CD4-positive, alpha-beta T cell treated with Interleukin-1 beta for 1 hour (primary cell): ENCODE measurements at places on chromosomes 16 and 17.

GRCh38 chr16:28267356-28267755 lies 25.0 kb upstream of the SBK1 start:
- DNase-seq, result no peak

GRCh38 chr16:66473051-66473571 lies 46.0 kb downstream of the BEAN1 start:
- DNase-seq, result no peak

- DNase-seq, result no peak
Observed at GRCh38 chr17:27912964-27913363, 19.8 kb upstream of the LYRM9 start.

- DNase-seq, result no peak
Observed at GRCh38 chr16:77723108-77723514, 797 bp downstream of the NUDT7 start.

DNA sequence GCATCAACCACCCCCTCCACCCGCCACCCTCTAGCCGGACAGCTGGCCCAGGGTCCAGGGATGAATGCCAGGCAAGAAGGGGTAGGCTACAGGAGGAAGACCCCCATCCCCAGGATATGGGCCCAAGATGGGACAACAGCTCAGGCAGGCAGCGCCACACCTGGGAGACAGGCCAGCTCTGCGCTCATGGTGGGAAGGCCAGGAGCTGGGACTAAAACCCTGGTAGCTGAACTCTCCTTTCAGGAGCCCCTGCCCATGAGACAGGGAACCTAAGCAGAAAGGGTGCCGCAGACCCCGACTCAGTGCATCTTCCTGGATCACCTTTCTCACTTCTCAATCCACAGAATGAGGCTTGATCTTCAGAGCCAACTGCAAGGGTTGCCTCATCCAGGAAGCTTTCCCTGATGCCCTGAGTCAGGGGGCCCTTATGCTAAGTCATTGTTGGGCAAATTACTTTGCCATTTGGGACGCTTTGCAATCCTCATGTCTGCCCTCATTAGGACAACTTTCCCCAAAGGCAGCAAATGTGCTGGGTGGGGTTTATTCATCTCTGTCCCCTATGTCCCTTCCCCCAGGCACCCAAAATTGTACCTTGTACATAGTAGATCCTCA lies 9.0 kb downstream of the ZDHHC1 start:
- DNase-seq, result no peak

DNA sequence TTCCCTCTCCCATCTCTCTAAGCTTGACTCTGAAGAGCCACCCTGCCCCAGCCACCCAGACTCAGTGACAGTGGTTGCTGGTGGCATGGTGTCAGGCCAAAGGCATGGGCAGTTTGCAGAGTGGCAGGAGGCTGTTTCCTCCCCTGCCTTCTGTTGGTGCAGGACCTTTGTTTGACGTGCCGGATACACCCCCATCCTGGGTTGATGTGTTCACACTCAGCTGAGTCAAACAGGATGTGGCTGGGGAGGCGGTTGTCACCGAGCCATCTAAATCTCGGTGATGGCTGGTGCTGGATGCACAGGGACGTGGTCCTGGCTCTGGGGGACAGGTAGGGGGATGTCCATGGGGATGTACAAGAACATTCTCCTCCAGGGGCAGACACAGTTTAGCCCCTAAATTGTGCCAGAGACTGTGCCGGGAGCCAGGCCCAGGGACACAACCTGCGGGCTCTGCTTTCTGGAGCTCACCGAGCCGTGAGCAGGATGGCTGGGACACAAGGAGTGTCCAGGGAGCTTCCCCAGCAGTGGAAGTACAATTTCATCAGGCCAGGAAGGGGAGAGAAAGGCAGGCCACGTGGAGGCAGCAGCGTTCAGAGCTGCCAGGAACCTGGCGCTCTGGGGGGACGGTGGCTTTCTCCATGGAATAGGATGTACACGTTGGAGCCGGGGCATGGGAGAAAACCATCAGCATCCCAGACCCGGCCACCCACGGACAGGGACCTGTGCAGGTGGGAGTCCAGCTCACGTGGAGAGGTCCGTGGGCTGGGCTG lies 264.2 kb downstream of the SEC14L1 start:
- DNase-seq, result peak; percentile 79

DNA sequence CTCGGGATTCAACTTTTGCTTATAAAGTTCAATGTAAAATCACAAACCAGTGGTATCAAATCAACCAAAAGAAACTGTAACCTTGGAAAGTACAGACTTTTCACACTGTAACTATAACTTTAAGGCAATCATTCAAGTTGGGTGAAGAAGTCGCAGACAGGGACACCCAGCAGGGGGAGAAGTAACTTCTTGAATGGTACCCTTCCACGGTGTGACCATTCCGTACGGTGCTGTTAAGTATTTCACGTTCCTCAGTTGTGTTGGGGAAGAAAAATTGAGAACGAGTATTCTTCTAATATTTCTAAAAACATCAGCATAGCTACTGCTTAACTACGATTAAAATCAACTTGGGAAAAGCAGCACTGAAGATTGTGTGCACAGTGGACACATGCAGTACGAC lies 55.8 kb downstream of the MYH10 start:
- no peak for DNase-seq

- DNase-seq, result no peak
Observed at GRCh38 chr17:73887739-73888138, 243.5 kb upstream of the SDK2 start.

- DNase-seq, result no peak
Observed at GRCh38 chr17:81123052-81124048, 42.0 kb upstream of the PVALEF start.

DNA sequence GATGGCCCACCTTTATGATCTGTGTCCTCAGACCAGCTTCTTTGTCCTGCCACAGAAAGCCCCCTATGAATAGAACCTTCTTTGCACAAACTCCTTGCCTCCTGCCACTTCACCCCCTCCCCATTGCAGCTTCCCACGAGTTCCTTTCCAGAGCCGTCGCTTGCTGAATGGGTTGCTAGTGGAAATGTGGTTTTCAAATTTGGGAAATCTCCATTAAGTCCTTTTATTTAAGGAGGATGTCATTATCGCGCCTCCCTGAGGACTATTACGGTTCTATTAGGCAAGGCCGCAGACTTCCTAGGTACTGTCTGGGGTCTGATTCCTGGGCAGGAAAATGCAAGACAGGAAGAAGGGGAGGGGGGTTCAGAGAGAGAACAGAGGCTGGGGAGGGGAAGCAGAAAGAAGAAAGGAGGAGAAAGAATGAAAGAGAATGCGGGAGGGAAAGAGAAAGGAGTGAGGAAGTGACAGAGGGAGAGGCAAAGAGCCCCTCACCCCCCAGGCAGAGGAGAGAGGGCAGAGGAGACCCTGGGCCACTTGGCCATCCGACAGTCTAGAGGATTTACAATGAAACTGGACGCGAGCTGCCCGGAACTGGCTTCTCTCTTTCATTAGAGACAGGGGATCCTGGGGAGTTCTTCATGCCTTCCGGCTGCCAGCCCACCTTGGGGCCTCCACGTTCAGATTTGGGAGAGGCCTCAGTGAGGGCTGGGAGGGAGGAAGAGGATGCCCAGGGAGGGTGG lies 31.7 kb upstream of the ETV4 start:
- DNase-seq, result no peak

DNA sequence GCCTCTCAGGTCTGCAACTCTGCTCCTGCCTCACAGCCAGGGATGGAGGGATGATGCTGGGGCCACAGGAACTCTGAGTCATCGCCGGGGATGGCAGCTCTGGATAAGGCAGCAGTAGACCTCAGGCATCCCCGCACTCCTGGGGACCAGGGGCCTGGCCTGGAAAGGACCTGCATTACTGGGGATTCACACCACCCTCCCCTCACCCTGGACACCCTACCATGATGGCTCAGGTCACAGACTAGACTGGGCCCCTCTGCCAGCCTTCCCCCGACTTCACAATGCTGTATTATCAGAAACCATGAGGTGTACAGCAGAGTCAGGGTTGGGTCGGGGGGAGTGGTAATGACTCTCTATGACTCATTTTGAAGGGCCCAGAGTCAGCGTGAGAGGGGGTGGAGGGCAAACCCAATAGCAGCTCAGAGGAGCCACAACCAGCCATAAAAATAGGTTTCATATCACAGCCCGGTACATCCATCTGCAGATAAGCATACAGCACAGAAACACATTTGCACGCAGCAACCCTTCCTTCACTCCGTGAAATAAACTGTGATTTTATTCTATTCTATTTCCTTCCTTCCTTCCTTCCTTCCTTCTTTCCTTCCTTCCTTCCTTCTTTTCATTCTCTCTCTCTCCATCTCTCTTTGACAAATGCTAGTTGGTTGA lies 28.8 kb downstream of the DYNLRB2 start:
- DNase-seq, result peak; percentile 23

GRCh38 chr16:66587881-66588600 lies 8.8 kb downstream of the CMTM2 start:
- no peak for DNase-seq

- DNase-seq, result no peak
Observed at GRCh38 chr16:7026639-7027038, 306.0 kb upstream of the RBFOX1 start.

DNA sequence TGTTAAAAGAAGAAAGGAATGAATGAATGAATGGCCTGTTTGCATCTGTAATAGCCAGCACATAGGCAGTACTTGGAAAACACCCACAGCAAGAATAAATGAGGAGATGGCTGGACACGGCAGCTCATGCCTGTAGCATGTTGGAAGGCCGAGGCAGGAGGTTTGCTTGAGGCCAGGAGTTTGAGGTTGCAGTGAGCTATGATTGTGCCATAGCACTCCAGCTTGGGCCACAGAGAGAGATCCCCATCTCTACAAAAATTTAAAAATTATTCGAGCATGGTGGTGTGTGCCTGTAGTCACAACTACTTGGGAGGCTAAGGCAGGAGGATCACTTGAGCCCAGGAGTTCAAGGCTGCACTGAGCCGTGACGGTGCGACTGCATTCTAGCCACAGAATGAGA lies 12.5 kb downstream of the IL4R start:
- no peak for DNase-seq

GRCh38 chr17:50213026-50214022 lies 11.9 kb upstream of the COL1A1 start:
- DNase-seq, result peak; percentile 38

DNA sequence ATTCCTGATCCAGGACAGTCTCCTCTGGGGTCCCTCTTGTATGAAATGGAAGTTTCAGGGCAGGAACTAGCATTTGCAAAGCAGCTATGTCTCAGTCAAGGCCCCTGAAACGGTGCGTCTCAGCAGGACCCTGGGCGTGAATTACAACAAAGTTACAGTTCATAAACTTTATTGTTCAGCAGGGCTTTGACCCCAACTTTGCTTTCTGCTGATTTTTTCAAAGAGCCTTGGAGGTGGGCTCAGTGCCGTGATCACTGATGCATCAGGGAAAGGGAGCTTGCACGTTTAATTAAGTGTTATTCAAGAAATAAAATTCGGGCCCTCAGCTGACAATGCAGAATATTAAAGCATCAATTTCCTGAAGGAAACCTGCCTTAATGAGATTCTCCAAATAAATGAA lies 260.1 kb upstream of the C16orf82 start:
- no peak for DNase-seq

DNA sequence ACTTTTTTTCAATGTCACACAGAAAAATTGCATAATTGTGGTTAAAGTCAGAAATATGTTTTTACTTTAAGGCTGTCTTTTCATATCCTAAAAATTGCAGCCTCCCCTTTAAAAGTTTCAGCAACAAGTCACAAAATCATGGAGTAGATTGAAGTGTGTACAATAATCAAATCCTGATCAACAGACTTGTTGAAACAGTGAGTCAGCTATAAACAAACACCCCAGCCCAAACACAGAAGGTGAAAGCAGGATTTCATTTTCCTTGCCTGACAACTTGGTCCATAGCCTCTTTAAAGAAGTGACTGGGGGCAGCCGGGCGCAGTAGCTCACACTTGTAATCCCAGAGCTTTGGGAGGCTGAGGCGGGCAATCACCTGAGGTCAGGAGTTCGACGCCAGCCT lies 59.9 kb downstream of the WNT3 start:
- DNase-seq, result no peak

DNA sequence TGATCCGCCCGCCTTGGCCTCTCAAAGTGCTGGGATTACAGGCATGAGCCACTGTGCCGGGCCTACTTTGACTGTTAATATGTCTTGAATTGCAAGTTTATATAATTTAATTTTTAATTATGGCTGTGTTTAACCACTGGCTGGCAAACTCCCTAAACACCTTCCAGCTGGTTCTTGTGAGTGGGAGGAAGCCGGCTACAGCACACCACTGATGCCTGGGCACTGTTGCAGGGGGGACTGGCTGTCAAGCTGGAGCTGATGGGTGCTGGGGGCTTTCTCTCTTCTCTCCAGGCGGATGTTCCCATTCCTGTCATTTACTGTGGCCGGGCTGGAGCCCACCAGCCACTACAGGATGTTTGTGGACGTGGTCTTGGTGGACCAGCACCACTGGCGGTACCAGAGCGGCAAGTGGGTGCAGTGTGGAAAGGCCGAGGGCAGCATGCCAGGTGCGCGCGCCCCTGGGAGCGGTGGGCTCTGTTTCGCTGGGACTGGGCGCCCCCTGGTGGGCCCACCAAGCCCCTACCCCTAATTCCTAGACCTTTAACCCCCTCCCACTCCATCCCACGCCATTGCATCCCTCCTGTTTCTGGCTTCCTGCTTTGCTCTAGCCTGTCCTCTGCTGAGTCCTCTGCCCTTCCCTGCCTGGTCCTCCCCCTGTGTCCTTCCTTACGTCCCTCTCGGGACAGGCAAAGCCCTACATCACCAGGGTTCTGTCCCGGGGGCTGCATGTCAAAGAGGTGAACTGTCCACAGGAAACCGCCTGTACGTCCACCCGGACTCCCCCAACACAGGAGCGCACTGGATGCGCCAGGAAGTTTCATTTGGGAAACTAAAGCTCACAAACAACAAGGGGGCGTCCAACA lies 9.5 kb downstream of the TBX21 start:
- DNase-seq, result peak; percentile 50

GRCh38 chr17:37130984-37131446 lies 182.3 kb downstream of the AATF start:
- DNase-seq, result no peak

GRCh38 chr16:52308051-52308450 lies 238.9 kb downstream of the TOX3 start:
- DNase-seq, result no peak

DNA sequence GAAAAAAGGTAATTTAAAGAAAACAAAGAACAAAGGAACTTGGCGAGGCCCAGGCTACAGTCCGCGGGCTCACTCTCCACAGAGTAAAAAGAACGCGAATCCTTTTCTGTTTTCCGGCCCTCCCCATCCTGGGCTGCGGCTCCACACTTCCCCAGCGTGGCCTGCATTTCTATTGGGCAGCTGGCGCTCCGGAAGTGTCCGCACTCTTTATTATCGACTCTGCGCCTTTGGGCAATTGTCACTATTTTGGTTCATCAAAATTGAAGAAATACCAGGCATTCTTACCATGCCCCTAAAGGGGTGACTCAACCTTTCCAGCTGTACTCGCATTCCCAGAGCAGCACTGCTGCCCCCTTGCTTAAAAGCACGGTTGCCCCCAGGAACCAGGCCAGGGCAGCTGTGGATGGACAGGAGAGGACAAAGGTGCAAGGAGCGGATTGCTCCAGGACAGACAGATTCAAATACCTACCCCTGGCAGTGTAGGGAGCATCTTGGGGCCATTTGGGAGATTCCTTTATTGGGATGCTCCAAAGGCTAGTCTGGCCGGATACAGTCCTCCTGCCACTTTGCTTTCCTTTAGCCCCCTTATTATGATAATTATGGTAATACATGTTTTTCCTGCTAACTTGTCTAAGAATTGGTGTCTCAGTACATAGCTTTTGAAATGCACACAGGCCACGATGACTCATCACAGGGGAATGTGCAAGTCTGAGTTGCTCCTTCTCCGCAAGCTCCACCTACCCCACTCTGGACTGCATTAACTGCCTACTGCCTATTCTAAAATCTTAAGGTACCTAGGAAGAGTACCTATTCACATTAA lies 985 bp upstream of the SLFN12 start:
- DNase-seq, result peak; percentile 51

- peak; percentile 68 for DNase-seq
Observed at GRCh38 chr16:8936421-8936820, 27.3 kb downstream of the USP7 start.

GRCh38 chr17:66944351-66945146 lies 20.0 kb upstream of the CACNG4 start:
- DNase-seq, result no peak
